ENCODE measurements at places on chromosomes 11 and 22.

GRCh38 chr11:11553573-11553972 is 68.2 kb downstream of the GALNT18 start:
- DNase-seq: no peak

- DNase-seq: peak; percentile 36
Measured at GRCh38 chr11:47099214-47099917, 77.3 kb downstream of the ARFGAP2 start.

- no peak for DNase-seq
Measured at GRCh38 chr22:45834241-45834640, 142.7 kb downstream of the WNT7B start.

- DNase-seq: no peak
Measured at GRCh38 chr11:20068691-20069090, 91.6 kb downstream of the DBX1 start.
